ENCODE measurements at places on chromosomes 13 and 19.
A peak's percentile ranks its signal among the peaks of the same experiment; 100 is the strongest.

DNA sequence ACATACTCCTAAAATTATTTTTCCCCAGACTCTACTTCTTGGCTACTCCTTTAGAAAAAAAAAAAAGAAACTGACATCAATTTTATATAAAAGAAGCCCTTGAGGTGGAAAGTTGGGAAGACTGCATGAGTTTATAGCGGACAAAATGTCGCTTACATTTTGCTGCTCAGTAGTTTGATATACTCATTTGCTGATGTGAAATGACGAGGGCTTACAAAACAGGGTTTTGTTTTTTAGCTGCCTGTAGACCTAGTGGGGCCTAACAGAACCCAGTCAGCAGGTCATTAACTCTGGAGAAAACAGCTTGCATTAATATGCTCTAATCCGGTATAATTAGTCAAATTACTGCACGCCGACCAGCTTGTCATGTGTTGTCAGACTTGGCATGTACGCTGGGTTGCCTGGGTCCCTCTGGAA lies 37.6 kb upstream of the MAB21L1 start:
- no peak for DNase-seq

DNA sequence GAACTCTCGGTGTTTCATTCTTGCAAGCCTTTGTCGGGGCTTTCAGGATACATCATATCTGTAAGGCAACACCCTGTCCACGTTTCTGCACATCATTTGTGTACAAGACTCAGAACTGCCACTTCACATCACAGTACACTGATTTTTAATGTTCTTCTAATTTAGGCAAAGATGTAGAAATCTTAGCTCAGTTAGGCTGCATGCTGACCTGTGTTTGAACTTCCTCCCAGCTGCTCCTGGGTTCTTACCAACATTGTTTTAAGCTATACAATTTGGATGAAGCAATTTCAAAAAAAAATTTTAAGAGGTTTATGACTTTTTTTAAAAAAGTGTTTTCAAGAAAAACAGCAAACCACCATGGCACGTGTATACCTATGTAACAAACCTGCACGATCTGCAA lies 1047.9 kb upstream of the SLC10A2 start:
- no peak for DNase-seq

DNA sequence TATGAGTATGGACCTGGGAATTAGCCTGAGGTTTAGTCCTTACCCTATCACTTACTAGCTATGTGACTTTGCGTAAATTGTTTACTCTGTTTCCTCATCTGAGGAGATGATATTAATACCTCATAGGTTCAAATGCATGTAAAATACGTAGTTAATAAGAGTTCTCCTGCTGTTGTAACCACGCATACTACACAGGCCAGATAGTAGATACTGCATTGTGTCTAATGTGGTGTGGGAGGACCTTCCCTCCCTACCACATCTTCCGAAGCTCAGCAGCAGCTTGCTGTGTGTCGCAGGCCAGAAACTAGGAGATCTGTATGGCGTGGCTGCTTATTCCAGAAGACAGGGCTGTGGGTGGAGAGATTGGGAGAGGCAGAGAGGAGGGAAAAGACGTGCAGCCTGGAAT lies 23.0 kb downstream of the GTF2F2 start:
- no peak for DNase-seq

DNA sequence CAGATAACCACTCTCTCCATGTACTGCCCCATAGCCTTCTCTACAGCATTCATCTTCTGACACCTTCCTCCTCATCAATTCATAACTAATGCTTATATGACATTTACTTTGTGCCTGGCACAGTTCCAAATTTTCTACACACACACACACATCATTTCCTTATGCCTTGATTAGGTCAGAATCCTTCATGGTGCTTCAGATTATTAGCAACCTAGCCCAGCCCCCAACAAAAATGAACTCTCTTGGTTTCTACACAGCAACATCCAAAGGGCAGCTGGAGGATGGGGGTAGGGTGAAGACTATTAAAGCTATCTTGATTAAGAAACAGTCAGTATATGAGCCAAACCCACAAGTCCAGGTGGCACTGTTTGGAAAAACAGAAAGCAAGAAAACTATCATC lies 3.7 kb downstream of the RUBCNL start:
- no peak for DNase-seq

GRCh38 chr13:60575142-60575541 lies 178.1 kb downstream of the TDRD3 start:
- DNase-seq = no peak

DNA sequence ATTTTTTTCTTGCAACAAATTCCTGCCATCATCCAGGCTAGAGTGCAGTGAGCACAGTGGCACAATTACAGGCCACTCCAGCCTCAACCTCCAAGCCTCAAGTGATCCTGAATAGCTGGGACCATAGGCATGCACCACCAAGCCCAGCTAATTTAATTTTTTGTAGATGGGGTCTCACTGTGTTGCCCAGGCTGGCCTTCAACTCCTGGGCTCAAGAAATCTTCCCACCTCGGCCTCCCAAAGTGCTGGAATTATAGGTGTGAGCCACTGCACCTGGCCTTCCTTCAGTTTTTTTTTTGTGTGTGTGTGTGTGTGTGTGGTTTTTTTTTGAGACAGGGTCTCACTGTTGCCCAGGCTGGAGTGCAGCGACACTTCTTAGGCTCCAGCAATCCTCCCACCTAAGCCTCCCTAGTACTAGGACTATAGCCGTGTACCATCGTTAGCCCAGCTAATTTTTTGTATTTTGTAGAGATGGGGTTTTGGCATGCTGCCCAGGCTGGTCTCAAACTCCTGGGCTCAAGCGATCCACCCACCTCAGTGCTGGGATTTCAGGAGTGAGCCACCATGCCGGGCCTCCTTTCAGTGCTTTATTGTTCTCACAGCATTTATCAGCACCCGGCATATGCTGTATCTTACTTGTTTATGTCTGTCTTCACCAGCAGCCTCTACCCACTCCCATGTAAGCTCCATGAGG lies 5.9 kb upstream of the SRRM5 start:
- DNase-seq = peak; percentile 19
